ENCODE measurements at places on chromosomes 1 and 21.
A peak's percentile ranks its signal among the peaks of the same experiment; 100 is the strongest.

DNA sequence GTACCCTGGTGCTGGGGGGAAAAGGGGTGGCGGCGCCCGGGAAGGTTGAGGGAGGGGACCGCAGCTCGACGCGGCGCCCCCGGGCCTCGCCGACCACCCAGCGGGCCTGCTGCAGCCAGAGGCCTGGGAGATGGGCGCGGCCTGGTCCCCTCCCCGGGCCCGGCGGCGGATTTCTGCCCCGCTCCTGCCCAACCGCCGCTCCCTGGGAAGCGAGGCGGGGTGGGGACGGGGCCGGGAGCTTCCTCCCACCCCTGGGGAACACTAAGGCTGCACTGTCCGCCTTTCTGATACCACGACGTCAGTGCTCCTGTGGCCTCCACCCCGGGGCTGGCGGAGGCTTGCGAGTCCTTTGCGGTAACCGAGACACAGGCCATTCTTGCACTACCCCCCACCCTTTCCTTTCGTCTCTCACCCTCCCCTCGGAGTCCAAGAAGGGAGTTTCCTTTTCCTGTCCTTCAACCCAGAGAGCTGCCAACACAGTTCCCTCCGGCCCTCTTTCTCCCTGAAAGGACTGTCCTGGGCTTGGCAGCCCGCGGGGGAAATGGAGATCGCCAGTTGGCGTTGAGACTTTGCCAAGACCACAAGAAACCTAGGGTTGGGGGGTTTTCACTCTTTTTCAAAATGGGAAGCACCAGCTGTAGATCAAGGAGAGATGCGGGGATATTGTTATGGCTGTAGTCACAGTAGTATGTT, 742 bp downstream of the SH3GLB1 start:
- DNase-seq = peak; percentile 93

DNA sequence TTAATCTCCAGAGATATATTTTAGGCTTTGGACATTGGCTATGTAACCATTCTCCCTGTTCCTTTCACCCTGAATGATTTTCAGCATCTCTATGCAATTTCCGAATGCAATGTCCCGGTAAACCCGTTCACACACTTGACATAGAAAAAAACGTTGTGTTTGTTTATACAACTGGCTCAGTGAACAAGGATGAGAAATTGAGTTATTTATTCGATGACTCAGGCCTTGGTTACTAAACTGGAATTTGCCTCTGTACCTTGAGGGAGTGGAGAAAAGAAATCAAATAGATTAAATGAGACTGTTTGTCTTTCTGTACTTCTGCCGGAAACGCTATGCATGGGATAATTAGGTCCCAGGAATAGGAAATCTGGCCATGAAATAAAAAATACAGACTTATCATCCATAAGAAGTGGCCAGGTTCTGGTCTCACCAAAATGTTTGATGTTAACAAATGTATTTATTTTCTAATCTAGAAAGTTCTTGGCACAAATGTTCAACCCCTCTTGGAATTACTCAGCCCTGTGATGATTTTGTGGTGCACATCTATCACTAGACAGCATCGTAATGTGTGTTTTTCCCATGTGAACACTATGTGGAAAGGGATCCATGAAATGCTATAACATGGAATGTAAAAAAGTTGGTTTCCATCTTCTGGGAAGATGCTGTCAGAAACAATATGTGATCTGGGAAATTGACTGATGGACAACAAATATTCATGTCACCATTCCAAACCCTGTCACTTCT, 253.9 kb downstream of the DUSP10 start:
- no peak for DNase-seq

- DNase-seq = no peak
Measured at GRCh38 chr1:214882616-214883015, 199.9 kb upstream of the KCNK2 start.

GRCh38 chr1:78676347-78676982, 26.8 kb downstream of the IFI44 start:
- DNase-seq = no peak

DNA sequence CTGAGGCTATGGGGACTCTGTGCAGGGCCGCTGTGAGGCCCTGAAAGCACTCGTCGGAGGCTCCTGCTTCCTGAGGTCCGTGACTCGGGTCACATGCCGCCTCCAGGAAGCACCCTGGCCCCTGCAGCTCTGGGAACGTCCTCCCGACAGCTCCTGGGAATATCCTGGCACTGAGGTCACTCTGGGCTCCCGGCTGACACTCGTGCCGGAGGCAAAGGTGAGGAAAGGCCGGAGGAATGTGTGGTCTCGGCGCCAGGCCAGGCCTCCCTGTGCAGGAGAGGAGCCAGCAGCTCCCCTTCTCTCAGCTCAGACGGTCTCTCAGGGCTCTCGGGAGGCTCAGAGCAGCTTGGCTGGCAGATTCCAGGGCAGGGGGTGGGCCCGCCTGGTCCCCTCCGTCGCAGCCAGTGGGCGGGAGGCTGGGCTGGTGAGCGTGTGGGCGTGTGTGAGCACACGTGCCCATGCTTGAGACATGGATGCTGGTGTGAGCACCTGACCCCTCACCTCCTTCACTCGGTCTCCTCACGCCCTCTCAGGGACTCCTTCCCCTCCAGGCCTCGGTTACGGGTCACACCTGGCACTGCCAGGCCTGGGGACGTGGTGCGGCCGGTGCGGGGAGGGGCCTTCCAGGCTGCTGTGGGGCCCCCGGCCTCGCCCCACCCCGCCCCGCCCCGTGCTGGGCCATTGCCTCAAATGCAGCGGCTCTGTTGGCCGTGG, 5.5 kb upstream of the RNF223 start:
- DNase-seq = peak; percentile 84

- no peak for DNase-seq
Measured at GRCh38 chr1:110237386-110238152, 27.5 kb downstream of the KCNC4 start.

- DNase-seq = no peak
Measured at GRCh38 chr1:174391716-174392115, 56.0 kb upstream of the GPR52 start.

DNA sequence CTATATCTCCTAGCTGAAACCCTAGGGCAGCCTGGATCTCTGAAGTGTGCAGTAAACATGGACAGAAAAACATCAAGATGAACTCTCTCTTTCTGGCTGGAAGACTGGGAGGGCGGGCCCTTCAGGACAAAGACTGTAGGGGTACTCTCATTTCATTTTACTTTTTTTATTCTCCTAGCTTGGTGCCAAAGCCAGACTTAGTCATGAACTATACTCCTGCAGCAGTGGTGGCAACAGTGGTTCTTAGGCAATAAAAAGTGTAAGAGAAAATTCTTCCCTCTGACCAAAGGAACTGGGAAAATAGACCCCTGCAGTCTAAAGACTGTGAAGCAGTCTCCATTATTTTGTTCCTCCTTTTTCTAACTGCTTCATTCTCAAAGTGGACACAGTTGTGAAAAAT, 213.8 kb upstream of the JUN start:
- DNase-seq = no peak

DNA sequence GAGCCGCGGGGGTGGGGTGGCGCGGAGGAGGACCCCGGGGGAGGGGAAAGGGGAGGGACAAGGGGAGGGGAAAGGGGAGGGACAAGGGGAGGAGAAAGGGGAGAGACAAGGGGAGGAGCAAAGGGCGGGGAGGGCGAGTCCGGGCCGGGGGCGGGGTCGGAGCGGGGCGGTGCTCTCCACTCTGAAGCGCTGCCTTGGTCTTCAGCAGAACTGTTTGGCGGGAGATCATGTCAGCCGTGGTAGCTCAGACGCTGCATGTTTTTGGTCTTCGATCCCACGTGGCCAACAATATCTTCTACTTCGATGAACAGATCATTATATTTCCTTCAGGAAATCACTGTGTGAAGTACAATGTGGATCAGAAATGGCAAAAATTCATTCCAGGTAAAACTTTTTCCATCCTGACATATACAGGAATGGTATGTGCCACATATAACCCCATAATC, 420 bp downstream of the CFAP57 start:
- DNase-seq = no peak

DNA sequence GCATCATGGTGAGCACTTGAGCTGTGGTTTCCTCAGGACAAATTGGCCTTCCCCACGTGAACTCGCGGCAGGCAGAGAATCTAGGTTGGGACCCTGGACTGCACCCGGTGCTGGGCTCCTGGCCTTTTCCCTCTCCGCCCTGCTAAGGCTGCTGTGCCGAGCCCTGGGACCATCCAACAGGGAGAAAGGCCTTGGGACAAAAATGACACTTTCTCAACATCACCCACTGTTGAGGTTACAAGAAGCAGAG, 9.2 kb upstream of the UMODL1 start:
- DNase-seq = no peak

GRCh38 chr1:201041011-201041410, 17.5 kb upstream of the KIF21B start:
- no peak for DNase-seq

DNA sequence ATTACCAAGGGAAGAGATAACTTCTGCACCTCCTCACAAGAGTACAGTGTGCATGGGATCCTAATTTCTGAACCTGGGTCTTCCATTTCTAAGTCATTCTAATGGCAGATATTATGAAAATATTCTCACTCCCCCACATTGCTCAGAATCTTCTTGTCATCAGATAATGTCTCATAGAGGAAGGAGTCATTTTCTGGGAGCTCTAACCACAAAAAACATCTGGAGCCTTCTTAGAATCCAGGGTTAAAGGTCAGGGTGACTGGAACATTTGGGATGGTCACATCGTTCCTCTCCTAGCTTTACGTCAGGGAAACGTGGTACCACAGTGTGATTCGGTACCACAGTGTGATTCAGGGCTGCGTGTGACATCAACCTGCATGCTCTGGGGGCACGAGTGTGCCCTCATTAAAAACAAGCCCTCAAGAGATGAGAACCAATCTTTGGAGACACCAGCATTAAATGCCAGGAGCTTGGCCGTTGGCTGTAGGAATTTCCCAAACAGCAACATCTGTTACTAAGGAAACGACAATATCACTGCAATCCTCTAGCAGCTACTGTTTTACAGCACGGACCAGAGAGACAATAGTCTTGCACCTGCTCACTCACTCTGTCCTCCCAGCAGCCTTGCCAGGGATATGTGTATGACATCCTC, 179.1 kb downstream of the PSMG1 start:
- no peak for DNase-seq

All from retina (tissue), 1 donor.